ENCODE measurements at places on chromosomes 1 and 21. TPM values are rescaled to one million over a fixed set of nuclear protein-coding genes. Genes with fewer than 3 reads are reported as not detected.

- no peak for DNase-seq
Observed at GRCh38 chr1:35666216-35666615, 24.9 kb upstream of the PSMB2 start.

DNA sequence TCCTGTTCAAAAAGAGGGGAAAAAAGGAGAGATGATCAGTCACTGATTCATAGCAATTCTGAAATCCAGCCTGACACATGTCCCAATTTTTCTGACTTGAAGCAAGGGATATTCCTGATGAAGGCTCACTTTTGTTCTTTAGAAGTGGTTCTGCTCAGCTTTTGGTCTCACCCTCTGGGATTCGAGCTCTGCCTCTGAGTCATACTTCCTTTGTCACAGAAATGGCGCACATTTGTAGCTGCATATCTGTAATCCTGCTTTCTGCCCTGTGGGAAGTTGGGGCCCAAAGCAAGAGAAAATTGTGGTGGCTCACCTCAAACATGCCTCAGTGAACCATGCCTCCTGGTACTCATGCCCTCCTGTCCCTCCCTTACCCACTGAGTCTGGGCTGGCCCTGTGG is 22.3 kb upstream of the FAM78B start:
- peak; percentile 59 for DNase-seq

DNA sequence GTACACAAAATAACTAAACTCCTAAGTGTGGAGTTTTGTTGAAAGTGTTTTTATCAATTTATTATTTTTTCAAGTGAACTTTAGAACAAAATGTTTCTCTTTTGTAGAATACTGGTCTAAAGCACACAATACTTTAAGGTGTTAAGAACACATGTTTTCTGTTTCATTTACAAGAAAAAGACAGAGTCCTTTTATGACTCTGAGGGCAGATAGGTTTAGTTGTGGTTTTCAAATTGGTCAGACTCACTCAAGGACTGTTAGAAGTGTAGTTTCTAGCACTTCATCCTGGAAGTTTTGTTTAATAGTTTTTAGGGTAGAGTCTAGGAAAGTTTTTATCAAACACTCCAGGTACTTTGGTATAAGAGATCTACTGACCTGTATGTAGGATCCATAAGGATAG is 376.5 kb downstream of the LRRIQ3 start:
- no peak for DNase-seq

GRCh38 chr21:44450999-44451398 is 4.3 kb upstream of the LRRC3 start:
- DNase-seq = no peak

GRCh38 chr21:28342212-28342810 is 650.4 kb downstream of the LTN1 start:
- no peak for DNase-seq

DNA sequence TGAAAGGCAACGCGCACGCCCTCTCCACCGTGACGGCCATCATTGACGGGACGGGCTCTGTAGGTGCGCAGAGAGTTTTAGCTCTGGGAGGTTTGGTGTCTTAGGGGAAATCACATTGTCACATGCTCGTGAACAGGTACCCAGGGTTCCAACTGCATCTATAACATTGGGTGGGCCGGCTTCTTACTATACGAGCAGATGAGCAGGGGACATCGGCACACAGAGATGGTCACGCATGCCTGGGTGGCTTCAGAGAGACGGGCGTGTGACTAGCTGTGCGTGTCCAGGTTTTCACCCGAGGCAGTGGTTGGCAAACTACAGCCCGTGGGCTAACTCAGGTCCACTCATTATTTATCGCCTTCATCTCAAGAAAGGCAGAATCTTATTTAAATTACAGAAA is 54.7 kb downstream of the SLC37A1 start:
- DNase-seq = no peak

GRCh38 chr1:206524739-206525364 is 17.5 kb downstream of the RASSF5 start:
- DNase-seq = no peak

Gene KRTAP7-1
- total RNA-seq = not detected

DNA sequence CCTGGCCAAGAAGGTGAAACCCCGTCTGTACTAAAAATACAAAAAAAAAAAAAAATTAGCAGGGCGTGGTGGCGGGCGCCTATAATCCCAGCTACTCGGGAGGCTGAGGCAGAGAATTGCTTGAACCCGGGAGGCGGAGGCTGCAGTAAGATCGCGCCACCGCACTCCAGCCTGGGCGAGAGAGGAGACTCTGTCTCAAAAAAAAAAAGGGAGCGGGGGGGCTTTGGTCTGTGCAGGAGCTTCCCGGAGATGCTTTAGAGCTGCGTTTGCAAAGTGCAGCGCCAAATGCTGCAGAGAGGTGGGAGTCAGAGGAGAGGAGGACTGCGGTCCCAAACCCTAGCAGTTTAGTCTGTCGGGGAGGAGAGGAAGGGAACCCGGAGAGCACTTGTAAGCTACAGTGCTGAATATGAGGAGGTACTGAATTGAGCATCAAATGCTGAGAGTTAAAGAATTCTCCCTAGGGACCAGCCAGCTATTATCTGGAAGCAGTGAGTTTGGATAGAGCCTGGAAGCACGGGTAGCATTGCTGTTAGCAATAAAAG is 569 bp downstream of the FALEC start:
- DNase-seq = no peak

Gene RHBDL2
- total RNA-seq = 1.4 TPM

DNA sequence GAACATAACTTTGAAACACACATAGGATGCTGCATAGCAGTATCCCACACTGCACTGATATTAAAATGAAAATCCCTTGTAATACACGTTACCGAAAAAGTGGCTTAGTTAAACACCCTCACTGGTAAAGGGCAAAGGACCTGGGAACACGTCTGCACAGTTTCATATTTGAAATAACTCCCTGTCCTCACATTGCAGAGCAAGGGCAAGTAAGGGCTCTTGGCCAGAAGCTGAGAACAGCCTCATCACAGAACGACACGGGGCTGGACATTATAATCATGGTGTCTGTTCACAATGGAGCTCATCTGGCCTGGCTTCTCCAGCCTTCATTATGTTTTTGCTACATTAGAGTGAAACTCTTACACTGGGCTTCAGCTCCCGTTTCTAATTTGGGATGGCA is 207.0 kb downstream of the PCP4 start:
- DNase-seq = no peak

DNA sequence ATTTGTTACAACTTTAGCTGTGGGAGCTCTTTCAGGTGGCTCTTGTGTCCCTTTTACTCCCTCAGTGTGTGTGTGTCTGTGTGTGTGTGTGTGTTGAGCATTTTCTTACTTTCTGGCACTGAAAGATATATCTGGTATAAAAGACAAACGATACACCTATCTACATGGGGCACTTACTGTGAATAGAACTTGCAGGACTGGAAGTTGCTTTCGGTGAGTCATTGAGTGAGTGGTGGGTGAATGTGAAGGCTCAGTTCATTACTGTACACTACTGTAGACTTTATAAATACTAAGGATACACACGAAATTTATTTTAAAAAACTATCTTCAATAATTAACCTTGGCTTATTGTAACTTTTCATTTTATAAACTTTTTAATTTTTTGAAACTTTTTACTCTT is 38.7 kb downstream of the BTBD8 start:
- DNase-seq = peak; percentile 39

DNA sequence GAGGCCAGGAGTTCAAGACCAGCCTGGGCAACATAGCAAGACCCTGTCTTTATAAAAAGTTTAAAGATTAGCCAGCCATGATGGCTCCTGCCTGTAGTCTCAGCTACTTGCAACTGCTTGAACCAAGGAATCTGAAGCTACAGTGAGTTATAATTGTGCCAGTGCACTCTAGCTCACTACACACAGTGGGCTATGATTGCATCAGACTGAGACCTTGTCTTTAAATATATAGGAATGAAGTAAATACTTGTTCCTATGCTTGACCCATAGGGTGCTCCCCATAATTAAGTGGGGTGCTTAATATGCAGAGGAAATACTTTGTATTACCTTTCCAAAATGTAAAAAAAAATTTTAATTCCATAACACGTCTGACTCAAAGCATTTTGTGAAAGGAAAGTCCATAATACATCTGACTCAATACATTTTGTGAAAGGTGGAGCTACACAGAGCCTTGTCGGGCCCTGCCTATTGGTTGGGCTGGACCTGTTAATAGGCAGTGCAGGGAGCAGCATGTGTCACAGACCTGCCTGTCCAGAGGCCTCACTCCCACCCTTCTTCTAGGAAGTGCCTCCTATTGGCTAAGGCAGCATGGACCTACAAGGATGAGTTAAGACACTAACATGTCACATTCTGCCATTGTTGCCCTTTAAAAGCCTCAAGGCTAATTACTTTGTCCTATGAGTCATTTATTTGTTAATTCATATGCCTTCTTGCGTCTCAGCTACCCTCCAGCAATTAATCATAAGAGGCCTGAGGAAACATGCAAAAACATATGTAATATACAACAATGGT is 33.6 kb downstream of the CD58 start:
- DNase-seq = peak; percentile 48

DNA sequence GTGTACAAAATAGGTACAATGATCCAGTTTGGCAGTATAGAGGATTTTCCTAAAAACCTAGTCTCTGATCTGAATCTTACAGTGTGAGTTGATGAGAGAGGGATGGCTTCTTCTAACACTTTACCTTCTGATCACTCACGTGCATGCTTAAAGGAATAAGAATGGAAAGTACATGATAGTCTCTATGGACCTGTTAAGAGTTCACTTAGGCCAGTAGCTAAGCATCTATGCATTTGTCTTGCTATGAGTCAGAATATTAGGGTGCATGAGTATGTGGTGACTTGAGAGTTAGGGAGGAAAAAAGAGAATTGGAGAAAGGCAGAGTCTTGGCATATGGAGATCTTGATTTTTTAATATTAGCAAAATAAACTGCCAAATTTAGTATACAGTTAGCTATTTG is 206.3 kb downstream of the COL11A1 start:
- no peak for DNase-seq
